ENCODE measurements at places on chromosomes 4 and X.

DNA sequence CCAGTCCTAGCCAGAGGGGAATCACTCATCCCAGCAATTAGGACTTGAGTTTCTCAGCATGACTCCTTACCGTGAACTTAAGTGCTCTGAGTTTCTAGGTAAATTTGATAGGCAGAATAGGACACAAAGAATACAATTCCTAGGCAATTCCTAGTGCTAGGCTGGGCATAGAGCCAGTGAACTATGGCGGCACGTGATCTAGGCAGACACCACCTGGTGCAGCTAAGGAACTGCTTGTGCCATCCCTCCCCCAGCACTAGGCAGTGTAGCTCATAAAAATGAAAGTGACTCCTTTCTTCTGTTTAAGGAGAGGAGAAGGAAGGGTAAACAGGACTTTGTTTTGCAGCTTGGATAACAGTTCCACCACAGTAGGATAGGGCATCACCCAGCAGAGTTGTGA, 736.3 kb upstream of the PCDH7 start:
- DNase-seq: no peak

DNA sequence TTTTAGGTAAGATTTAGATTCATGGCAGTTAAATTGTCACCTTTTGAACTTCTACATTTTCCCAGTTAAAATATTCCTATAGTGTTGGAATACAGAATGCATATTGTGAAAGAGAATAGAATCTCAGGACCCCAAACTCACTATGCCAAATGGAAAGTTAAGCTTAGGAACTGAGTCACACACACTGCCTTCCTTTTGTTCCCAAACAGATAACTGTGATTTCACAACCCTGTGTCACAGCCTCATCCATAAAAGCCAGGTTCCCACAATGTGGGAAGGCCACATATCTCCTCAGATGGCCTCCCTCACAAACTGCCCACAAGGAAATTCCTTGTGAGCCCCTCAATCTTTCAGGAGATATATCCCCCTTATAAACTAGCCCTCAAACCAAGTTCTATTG, 94.7 kb upstream of the HPF1 start:
- no peak for DNase-seq

DNA sequence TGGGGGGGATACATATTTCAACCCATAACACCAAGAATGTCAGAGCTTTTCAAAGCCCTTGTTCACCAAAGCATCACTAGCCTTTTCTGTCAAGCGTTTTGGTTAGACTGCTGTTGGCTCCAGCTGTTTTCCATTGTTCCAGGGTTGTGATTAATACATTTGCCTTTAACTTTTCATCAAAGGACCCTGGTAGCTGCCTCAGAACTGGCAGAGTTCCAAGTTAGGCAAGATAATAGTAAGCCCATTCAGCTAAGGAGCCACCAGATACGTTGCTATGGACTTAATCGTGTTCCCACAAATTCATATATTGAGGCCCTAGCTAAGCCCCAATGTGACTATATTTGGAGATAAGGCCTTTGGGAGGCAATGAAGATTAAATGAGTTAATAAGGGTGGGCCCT, 37.1 kb downstream of the ENOPH1 start:
- no peak for DNase-seq

- no peak for DNase-seq
Observed at GRCh38 chr4:54800831-54801530, 143.2 kb downstream of the KIT start.

DNA sequence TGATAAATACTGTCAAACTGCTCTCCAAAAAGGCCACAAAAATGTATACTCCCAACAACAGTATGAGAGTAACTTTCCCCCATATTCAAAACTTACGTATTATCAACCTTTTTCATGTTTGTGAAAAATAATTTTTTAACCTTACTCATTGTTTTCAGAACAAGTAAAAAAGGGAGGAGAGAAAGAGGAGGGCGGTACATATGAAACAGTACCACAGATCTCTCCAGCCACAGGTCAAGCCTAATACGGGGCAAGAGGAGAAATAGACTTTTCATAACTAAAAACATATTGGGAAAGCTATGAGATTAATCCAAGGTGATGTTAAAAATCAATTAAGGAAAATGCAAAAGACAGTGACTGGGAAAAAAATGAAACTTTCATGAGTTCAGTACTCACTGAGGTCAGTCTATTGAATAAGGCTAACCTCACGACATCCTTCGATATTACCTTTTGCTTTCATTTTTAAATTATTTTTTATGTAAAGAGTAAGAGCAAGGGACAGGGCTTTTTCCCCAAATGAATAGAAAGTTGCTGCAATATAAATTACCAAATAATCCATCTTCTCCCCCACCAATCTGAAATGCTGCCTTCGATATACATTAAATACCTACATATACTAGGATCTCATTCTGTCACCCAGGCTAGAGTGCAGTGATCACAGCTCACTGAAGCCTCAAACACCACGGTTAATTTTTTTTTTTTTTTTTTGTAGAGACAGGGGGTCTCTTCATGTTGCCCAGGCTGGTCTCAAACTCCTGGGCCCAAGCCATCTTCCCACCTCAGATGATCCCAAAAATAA, 25.3 kb downstream of the FBXW7 start:
- no peak for DNase-seq

DNA sequence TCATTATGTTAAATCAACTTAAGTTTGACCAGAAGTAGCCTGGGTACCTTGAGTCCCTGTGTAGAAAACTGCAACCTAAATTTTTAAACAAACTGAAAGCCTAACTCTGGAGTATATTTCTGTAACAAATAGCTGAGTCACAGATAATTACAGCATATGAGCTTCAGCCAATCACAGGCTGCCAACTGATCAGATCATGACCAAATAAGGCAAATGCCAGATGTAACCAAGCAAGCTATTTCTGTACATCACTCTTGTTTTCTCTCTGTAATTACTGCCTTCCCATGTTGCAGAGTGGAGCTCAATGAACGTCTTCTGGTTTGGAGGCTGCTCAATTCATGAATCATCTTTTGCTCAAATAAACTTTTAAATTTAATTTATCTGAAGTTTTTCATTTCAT, 980.9 kb upstream of the DIAPH2 start:
- DNase-seq: no peak

- no peak for DNase-seq
Observed at GRCh38 chr4:117249333-117249732, 164.0 kb upstream of the TRAM1L1 start.

DNA sequence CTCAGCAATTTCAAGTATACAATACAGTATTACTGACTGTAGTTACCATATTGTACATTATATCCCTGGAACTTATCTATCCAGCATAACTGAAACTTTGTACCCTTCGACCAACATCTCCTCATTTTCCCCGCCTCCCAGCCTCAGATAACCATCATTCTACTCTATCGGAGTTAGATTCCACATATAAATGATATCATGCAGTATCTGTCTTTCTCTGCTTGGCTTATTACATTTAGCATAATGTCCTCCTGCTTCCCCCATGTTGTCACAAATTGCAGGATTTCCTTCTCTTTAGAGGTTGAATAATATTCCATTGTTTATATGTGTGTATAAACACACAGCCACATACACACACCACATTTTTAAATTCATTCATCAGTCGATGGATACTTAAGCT, 218.1 kb downstream of the MAML3 start:
- DNase-seq: no peak

DNA sequence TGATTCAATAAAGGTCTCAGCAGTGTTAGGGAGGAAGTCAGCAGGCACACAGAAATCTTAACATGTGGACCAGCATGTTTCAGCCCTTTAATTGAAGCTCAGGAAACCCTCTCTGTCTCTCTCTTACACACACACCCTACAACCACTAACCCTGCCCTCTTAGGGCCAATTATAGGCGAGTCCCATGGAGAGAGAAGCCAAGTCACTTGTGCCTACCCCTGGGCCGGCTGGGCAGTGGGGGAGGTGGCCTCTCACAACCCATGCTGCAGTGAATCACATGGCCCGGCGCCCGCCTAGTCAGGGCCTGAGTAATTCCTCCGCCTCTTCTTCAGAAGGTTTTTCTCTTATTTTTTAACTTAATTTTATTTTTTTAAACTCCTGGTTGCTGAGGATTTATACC, 3.7 kb downstream of the FGD1 start:
- peak; percentile 33 for DNase-seq

DNA sequence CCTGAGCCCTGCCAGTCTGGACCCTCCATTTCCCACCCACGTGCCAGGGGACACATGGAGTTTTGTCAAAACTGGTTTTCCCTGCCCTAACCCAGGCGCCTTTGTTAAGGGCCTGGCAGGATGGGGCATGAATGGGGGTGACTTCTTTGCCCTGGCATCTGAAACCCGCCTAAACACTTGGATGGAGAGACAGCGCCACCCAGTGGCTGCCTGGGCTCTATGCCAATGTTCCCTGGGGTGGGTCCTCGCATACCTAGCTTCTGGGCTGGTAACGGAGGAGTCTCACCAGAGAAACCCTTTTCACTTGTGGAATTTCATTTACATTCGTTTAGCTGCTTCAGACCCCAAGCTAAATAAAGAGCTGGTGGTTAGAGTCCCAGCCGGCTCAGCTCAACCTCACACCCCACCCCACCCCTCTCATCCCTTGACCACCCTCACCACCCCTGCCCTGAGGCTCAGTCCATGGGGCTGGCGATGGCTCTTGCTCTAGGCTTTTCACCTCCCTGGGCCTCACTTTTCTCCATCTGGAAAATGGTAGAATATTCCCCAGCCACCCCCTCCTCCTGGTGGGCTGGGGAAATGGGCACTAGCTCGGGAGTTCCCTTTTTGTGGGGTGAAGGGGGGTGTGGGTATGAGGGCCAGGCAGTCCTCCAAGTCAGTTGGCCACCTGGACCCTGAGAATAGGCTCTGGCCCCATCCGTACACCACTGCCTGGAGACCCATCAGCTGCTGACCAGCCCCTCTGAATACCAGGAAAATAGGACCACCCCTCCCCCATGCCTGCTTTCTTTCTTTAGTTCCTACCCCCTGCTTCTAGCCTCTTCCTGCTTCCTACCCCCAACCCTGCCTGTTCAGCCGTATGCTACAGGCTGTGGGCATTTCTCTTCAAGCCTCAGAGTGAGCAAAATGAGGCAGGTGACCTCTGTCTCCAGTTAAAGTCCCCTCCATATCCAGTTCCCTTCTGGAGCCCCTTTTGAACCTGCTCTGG, 57.1 kb upstream of the PJA1 start:
- peak; percentile 76 for DNase-seq

- no peak for DNase-seq
Observed at GRCh38 chrX:100591256-100592051, 6.7 kb downstream of the TNMD start.

DNA sequence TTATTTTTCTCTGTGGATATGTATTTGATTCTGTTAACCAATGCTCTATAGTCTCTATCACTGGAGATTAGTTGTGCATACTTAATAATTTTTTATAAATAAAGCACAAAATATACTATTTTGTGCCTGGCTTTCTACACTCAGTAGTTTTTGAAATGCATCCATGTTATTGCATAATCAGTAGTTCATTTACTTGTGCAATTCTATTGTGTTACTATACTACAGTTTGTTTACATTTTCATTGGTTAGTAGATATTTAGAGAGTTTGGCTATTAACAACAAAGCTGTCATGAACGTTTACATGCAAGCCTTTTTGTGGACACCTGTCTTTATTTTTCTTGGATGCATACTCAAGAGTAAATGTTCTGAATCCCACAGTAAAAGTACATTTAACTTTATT, 265.0 kb upstream of the FAT4 start:
- DNase-seq: no peak

DNA sequence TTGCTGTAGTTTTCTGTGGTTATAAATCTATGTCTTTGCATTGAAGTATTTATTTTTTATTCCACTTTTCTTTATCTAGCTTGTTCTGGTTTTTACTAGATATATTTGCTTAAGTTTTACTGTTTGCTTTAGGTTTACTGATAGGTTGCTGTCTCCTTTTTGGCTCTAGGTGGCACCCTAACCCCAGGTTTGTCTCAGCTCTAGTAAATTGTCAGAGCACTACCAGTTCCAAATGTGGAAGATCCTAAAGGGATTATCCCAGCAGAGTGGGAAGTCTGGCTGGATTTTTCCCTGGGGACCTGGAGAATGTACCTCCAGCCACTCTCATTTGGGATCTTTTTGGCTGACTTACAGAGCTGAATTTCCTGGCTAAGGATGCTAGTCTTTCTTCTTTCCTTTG, 106.1 kb downstream of the PBDC1 start:
- DNase-seq: peak; percentile 7

DNA sequence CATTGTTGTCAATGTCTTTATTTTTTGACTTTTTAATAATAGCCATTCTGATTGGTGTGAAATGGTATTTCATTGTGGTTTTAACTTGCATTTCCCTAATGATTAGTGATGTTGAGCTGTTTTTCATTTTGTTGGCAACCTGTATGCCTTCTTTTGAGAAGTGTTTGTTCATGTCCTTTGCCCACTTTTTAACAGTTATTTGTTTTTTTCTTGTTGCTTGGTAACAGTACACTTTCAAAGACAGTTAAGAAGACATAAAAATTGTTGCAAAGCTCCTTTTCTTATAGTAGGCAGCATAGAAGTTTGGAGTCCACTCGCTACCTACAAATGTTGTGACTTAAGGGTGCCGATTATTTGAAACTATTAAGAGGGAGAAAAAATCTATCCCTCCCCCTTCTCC, 48.7 kb upstream of the SLC7A11 start:
- no peak for DNase-seq

- no peak for DNase-seq
Observed at GRCh38 chrX:40199704-40200103, 101.9 kb upstream of the BCOR start.

- DNase-seq: no peak
Observed at GRCh38 chr4:41157009-41157408, 57.3 kb downstream of the APBB2 start.

GRCh38 chr4:114691865-114692264, 93.3 kb downstream of the UGT8 start:
- DNase-seq: no peak

DNA sequence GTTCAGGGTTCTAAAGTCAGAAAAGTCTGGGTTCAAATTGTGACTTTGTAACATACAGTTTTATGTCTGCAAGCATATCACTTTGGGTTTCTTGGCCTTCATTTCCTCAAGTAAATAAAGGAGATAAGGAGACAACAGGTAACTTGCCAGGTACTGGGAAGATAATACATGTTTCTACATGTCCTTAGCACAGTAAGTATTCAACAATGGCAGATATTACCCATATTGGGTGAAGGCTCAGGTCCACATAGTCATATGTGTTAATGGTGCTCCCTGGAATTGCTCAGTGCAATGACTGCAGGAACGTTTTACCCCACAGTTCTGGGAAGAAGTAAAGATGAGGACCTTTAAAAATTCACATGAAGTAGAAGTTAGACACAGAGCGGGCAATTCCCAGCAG, 35.8 kb upstream of the GAB1 start:
- DNase-seq: peak; percentile 9

DNA sequence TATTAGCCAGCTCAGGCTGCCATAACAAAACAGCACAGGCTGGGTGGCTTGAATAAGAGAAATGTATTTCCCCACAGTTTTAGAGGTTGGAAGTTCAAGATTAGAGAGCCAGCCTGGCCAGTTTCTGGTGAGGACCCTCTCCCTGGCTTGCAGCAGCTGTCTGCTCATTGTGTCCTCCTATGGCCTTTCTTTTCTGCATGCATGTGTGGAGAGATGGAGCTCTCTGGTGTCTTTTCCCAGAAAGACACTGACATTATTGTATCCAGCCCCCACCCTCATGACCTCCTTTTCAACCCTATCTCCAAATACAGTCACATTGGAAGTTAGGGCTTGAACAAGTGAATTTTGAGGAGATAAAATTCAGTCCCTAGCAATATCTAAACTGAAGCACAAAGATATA, 263.8 kb upstream of the PABPC4L start:
- DNase-seq: no peak

All from RWPE1 (cell line).